ENCODE measurements at places on chromosomes 2 and 18.

DNA sequence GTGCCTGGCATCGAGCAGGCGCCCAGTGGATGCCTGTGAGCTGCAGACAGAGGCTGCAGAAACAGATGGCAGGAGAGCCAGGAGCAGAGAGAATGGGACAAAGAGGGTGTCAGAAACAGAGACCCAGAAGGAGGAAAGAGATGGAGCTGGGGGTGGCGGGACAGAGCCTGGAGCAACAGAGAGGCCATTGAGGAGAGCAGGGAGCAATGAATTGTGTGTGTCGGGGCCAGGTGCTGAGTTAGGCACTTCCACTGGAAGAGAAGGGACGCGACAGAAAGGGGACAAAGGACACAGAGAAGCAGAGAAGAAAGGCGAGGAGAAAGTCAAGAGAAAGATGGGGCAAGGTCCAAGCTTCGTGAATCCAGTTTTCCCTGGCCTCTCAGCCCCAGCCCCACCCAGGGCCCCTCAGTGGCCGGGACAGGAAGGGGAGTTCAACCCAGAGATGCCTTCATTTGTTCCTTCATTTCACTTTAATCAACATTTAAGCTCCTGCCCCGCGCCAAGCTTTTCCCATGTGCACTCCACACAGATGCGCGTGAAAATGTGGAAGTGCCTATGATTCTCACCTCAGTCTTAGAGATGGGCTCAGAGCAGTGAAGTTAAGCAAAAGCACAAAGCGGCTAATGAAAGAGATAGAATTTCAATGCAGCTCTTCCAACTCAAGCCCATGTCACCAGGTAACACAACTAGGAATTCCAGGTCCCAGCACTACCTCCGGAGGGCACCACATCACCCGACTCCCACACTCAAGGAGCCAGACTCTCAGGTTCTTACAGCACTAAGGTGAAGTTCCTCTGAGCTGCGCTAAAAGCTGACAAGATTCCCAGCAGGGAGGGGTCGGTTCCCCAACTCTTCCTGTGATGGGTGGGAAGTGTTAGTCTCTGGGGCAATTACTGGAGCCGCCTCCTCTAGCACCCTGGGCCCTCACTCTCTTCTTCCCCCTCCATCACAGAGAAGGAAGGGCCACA, 55.1 kb downstream of the TNS1 start:
- DNase-seq, result peak; percentile 59

DNA sequence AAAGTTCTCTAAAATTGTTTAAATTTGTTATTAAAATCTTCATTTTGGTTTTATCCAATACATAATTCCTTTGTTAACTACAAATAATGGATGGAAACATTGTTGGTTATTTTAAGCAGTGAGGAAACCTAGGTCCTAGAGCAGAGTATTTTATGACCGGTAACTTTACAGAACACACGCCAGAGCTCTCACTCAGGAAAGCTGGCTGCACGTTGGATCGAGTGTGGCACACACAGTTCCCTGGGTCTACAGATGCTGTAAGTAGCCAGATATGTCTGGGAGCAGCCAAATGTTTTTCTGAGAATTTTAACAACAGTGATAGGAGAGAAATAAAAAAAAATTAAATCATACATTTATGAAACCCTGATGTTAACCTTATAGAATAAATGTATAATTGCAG, 264.4 kb downstream of the ZNF407 start:
- no peak for DNase-seq

DNA sequence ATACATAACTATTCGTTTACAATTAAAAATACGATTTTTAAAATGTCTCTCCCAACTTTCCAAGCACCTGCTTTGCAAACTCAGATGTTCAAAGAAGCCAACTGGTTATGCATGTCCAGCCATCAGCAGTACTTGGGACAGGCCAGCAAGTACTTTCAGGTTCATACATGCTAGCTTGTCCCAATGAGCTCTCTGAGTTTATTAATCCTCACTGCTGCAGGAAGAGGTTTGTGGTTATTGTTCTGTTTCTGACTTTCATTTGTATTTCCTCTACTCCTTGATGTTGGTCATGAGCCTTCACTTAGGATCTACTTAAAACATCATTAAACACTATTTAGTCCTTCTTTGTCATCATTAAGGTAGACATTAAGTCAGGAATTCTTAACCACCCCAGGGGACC, 374.1 kb downstream of the LRATD1 start:
- no peak for DNase-seq

- no peak for DNase-seq
Measured at GRCh38 chr2:20348542-20348941, 2.1 kb downstream of the PUM2 start.

DNA sequence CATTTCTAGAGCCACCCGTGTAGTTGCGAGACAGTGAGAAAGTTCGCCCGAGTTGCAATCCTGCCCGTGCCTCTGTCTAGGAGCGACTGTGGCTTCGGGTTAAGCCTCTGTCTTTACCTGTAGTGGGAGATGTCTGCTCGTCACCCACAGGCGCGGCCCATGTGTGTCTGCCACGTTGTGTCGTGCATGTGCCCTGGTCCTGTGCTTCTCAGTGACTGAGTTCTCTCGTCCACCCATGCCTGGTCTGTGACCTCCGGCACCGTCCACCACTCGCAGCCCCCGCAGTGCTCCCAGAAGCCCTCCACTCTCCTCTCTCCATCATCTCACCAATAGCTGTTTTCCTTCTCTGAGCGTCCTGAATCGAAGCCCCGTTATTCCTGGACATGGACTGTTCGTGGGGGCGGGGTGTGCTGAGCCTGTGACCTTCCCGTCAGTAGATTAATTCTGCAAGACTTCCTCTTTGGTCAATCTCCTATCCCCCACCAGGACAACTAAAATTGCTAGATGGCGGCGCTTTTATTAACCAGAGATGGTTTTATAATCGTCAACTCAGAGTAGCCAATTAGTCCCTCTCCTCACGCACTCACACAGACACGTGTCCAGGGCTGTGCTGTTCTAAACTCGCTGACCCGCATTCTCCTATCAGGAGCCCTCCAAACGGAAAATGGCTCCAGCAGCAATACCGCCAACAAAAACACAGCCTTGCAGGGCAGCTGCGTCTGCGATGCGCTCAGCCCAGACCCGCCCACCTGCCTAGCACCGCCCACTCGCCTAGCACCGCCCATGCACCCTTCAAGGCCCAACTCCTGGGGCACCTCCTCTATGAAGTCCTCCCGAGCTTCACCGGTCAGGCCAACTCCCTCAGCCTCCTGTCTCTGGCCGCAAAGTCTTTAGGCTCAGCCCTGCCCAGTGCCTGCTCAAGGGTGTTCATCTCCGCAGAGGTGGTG, 119.4 kb downstream of the TWIST2 start:
- DNase-seq, result no peak

GRCh38 chr2:9751831-9752230, 91.4 kb upstream of the TAF1B start:
- DNase-seq, result no peak

- DNase-seq, result no peak
Measured at GRCh38 chr2:189579585-189580186, 900 bp downstream of the SLC40A1 start.

DNA sequence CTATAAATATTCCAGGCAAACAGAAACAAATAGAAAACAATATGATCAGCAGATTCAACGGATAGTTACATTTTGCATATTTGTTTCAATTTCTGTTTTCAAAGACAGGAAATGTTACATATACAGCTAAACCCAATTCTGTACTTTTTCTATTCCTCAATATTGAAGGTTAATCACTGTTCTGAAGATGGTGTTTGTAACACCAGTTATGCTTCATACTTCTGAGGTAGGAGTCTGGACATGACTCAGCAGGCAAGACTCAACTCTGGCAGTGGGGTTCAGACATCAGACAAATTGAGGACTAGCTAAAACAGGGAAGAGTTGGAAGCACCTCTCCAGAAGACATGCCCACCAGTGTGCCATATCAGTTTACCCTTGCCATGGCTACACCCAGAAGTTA, 16.6 kb downstream of the SERPINB13 start:
- no peak for DNase-seq

DNA sequence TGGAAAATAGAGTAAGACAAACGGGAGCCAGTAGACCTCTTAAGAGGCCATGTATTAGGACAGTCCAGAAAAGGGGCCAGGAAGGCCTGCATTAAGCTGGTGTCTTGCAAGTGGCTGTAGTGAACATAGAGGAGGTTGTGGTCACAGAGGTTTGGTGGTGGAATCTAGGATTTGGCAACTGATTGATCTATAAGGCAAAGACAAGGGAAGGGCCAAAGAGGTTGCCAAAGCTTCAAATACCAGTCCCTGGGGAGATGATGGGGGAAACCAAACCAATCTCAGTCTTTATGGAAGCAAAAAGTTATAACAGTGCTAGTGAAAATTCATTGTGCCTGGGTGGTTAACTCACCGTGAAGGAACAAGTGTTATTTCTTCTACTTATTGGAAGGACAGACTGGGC, 28.7 kb upstream of the RTN4 start:
- no peak for DNase-seq

DNA sequence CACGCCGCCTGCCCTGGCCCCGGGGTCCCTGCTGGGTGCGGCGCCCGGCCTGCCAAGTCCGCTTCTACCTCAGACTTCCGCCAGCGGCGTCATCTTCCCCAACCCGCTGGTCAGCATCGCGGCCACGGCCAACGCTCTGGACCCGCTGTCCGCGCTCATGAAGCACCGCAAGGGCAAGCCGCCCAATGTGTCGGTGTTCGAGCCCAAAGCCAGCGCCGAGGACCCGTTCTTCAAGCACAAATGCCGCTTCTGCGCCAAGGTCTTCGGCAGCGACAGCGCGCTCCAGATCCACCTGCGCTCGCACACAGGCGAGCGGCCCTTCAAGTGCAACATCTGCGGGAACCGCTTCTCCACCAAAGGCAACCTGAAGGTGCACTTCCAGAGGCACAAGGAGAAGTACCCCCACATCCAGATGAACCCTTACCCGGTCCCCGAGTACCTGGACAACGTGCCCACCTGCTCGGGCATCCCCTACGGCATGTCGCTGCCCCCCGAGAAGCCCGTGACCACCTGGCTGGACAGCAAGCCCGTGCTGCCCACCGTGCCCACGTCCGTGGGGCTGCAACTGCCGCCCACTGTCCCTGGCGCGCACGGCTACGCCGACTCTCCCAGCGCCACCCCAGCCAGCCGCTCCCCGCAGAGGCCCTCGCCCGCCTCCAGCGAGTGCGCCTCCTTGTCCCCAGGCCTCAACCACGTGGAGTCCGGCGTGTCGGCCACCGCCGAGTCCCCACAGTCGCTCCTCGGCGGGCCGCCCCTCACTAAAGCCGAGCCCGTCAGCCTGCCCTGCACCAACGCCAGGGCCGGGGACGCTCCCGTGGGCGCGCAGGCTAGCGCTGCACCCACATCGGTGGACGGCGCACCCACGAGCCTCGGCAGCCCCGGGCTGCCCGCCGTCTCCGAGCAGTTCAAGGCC, 13.7 kb downstream of the SALL3 start:
- no peak for DNase-seq

DNA sequence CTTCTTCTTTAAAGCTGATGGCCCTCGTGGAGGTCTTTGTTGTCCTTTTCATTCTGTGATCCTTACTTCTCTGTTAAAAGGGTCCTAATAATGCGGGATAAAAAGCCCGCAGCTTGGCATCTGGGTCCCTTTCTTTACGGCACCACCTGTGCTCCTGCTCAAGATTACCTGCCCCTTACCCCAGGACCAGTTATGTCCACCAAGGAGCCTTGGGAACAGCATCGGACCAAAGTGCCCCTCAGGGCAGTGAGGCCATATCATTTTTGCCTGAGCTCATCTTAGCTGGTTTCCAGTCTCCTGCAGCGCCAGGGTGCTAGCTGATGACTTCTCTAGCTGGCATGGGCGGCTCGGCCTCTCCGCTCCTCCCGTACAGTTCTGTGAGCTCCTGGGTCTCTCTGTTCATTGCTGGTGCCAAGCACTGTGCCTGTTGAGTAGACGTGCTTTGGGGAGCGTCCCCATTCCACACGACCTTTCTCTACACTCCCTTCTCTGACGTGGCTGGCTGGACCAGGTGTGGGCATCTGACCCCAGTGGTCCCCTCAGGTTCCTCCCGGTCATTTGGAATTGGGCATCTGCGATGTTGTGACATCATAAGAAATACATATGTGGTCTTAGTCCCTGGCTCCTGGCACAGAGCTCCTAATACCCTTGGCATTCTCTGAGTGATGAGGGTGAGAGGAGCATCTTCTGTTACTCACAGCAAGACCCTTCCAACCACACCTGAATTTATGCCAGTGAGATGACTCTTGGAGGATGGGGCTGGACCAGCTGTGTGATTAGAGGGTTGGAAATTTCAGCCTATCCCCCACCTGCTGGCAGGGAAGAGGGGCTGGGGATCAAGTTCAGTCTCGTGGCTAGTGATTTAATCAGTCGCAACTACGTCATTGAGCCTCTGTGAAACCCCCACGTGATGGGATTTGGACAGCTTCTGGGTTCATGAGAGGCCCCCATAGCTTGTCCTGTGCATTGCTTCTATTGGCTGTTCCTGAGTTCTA, 134.2 kb upstream of the HS6ST1 start:
- DNase-seq, result no peak

DNA sequence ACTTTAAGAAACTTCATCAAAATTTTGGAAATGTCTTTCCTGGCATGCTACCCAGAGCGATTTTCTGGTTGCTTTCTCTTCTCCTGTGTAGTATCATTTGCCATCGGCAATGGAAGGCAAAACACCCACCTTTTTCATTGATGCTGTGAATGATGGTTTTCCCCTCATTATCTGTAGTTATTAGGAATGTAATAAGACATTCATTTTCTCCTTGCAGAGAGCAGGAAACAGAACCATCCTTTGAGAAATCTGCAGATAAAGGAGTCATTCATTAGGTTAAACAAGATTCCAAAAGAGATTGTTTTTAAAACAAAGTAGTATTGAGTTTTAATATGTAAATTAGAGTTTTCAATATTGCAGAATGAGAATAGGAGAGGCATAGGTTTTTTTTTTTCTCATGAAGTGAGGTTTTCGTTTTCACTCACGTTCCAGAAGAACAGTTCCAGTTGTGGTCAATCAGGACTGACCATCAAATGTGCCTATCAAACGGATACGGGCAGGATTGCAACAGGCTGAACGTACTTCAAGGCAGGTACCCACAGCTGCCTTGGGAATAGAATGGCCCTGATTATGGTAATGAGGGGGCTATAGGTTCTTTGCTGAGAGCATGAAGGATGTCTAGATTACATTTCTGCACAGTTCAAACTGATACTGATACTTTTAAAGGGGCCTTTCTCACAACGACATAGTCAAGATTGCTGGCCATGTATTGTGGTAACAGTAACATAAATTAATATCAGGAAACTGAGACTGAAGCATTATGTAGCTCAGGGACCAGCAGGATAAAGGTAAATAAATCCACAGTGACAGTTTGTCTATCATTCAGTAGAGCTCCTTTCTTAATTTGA, 49.8 kb upstream of the PLA2R1 start:
- DNase-seq, result no peak

DNA sequence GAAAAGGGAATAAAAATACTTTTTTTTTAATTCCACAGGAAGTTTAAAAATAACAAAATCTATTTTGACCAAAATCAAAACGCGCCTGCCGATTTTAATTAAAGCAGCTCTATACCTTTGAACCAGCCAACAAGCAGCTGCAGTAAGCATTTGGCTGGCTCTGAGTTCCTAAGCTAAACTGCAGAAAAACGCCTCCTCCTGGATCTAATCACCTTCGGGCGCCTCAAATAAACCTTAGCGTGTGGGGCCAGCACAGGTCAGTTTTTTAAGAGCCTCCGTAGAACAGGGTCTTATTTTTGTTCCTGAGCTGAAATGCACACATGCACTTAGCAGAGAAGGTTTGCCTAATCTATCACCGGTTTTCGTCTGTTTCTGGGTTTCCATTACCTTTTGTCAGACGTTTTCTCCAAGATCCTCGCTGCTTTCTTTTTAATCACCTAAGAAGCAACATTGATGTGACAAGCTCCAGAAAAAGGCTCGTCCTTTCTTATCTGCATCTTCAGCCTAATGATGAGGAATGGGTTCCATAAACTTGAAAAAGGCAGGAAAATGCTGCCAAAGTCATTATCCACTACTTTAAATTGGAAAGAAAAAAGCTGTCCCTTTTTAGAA, 64.7 kb upstream of the HNRNPA3 start:
- no peak for DNase-seq

- no peak for DNase-seq
Measured at GRCh38 chr2:47607005-47607679, 175.8 kb upstream of the MSH6 start.
